Coronary artery (tissue), 2 donors: ENCODE measurements at places on chromosomes 3 and 15.

DNA sequence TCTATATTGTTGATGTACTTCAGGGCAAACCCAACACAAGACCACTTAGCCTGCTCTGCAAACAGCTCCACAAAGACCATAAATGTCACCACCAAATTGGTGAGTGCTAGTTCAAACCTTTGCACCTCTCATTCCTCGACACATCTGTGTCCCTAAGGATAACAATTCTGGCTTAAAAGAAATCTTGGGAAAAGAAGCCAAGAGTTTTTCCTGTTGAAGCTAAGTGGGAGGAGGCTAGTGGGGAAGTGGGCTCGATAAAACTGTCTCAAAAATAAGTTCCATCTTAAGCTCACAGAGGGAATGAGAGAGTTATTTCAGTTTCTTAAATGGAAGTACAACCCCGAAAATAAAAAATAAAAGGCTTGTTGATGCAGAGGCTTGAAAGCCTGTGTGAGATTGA lies 40.4 kb upstream of the PRICKLE2 start:
- DNase-seq = no peak

- DNase-seq = no peak
Measured at GRCh38 chr3:71094658-71095209, 488.8 kb downstream of the FOXP1 start.

DNA sequence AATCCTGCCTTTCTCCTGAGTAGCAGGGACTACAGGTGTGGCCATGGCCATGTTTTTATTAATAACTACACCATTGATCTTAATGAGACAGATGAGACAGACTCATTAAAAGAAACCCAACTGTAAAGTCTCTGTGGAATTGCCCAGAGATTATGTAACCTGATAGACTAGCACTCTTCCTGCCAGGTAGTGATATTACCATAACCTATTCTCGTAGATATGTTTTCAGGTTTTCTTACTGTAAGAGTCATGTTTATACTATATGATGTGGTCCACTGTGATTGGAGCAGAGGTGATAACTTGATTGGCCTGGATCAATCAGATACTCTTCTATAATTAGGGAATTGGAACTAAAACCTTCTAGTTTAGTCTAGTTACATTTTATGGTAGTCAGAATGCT lies 93.7 kb downstream of the NFKBIZ start:
- no peak for DNase-seq

DNA sequence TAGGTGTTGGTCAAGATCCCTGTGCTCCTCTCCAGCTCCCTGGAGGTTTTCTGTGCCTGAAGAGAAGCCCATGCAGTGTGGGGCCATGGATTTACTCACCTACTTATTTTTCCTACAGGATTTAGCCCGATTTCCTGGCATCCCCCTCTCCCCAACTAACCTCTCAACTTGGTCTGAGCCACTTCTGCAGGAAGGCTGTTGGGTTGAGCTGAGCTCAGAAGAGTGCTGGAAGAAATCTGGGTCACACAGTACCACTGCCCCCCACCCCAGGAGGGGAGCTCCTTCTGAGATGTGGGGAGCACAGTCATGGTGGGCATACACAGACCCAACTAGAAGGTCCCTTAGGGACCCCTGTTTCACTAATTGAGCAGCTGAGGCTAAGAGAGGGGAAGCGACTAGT lies 34.4 kb upstream of the SLCO2A1 start:
- DNase-seq = peak; percentile 57

GRCh38 chr3:65523878-65524277 lies 514.8 kb downstream of the MAGI1 start:
- no peak for DNase-seq

DNA sequence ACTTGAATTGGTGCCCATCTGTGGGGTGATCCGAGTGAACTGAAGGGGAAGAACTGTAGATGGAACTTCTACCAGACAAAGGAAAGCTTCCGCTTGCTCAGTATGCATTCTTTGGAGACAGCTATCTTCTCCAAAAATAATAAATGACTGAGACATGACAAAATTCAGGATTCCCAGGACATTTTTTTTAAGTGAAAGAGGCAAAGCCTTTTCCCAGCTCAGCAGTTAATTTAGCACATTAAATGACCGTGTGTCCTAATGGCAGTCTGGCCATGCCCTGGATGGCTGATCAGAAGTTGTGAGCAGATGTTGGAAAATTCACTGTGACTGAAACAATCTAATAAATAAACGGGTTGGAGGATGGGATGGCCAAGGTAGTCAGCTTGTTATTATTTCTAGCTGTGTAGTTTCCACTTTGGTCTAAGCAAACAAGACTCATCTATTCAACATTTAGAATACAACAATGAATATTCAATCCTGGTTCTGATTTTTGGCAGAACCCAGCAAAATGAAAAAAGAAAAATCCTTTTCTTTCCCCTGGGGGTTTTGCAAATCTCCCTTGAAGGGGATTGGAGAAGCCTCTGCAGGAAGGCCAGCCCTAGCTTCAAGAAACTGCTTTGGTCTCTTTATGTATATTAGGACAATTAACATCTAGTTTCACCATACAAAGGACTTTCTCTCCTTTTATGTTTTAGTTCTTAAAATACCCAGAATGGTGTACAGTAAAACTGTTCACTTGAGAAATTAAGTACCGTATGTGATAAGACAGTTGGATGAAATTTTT lies 540.9 kb upstream of the MDFIC2 start:
- no peak for DNase-seq

- DNase-seq = no peak
Measured at GRCh38 chr3:8416965-8417364, 84.7 kb upstream of the LMCD1 start.

GRCh38 chr3:132421832-132422231 lies 4.5 kb downstream of the DNAJC13 start:
- no peak for DNase-seq

DNA sequence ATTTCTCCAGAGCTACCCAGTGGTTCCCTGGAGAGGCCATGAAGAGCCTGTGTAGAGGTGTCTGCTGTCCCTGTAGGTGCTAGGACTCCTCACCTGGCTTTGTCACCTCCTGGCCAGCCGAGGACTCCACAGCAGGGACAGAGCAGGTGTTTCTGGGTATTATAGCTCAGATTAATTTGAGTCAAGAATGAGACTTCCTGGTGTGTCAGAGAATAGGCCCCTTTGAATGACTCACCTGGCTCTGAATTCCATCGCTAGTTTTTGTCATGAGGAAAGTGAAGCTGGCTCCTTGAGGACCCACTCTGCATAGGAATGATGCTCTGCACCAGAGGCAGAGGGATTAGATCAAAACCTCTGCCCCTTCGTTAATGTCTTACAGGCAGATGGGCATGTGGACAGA lies 167.5 kb upstream of the TOPAZ1 start:
- DNase-seq = no peak

DNA sequence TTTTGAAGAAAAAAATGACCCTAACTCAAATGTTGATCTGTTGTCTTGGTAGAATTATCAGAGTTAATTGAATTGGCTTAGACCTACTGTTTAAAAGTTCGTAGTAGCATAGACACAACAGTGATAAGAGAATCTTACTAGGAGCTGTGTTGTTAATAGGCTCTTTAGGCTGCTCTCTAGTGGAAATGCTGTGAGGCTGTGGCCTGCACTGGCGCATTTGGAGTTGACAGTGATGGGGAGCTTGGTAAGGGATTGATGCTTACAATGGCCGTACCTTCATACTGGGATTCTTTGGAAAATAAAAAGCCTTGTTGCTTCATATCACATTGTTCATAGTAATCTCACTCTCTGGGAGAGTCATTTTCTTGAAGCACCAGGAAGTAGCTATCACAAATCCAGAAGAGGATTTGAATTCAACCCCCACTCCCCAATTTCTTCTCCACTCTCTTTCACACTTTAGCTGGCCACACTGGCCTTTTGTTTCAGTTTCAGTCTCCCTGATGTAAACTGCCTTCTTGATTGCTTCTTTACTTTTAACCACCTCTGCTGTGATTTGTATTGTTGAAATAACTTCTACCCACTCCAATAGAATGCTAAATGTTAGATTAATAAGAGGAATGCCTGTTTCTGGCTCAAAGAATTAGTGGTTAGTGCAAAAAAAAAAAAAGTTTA lies 56.6 kb downstream of the CEP63 start:
- no peak for DNase-seq

GRCh38 chr3:36648241-36649034 lies 115.9 kb downstream of the DCLK3 start:
- DNase-seq = no peak

DNA sequence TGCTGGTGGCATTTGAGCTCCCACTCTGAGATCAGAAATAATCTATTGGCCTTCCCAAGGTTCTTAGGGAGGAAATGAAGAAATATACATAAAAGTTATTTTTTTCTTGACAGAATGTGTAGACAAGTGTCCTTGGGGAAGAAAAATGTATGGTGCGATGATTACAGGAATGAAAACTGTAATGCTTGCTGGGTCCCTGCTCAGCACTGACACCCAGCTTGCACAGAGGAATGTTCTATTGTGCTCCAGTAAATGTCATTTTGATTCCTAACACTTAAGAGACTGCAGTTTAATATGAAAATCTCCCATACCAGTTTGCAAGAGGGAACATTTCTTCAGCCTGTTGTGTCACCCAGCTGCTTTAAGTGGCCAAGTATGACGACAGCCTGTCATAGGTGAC lies 271.3 kb upstream of the TPM1 start:
- DNase-seq = no peak

GRCh38 chr3:85584779-85585356 lies 626.1 kb downstream of the CADM2 start:
- no peak for DNase-seq
